ENCODE measurements at places on chromosomes 13 and 19.

DNA sequence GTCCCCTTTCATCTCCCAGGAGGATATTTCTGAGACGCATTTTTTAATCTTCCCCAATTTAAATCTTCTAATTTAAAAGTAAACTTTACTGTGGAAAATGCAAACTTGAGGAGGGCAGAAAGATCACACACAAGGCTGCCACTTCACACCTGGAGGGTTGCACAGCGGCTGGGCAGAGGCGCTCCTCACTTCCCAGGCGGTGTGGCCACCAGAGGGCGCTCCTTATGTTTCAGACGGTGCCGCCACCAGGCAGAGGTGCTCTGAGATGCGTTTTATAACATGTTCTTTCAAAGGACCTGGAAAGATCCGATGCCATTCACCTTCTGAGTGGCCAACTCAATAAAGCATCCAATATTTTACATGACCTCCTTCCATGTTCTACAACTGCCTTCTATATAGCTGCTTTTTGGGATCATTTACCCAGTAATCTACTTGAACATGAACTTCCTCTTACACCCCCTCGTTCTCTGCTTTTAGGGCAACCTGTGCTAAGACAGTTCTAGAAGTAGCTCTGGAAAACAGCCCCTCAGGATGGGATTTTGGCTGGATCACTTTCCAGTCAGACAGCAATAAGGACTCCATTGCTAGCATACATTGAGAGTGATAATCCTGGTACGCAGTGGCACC, 14.8 kb upstream of the MTUS2 start:
- DNase-seq, result no peak

GRCh38 chr19:43754253-43754502, 584 bp downstream of the SMG9 start:
- DNase-seq, result no peak

DNA sequence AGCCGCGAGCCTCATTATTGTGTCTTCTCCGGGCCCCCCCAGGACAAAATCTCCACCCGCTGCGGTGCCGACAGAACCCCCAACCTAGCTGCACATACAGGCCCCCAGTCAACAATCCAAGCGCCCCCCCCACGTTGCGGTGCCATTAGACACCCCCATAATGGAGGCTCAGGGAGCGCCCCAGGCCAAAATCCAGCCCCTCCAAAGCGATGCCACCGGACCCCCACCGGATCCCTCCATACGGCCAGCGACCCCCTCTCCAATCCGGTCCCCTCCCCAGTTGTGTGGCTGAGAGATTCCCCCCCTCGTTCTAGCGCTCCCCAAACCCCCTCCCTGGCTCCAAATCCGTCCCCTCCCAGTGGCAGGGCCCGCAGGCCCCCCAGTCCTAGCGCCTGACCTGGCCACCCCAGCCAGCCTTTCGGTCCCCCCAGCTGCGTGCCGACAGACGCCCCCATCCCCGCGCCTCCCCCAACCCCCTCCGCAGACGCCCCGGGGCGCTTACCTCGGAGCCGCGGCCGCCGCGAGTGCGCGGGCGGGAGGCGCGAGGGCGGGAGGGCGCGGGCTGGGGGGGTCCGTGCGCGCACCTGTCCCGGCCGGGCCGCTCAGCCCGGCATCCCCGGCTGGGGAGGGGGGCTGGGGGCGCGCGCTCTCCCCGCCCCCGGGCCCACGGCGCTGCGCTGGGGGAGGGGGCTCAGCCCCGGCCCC, 21.6 kb upstream of the SEMA6B start:
- no peak for DNase-seq

DNA sequence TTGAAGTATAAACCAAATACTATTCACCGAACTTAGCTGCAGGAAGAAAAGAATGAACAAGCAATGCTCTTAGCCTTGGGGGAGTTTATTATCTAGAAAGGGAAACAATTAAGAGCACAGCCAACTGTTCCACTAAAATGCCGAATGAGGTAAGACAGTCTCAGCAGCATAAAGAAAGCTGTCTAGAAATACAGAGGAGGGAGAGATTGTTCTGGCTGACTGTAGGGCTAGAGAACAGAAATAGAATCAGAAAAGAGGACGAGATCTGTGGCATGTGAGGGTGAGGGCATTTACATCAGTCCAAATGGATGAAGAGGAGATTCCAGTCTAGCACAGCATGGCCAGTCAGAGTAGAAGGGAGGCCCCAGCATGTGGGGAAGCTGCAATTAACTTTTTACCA, 56.8 kb upstream of the TNFRSF19 start:
- DNase-seq, result no peak

- DNase-seq, result no peak
Observed at GRCh38 chr19:10416083-10416379, 4.3 kb upstream of the PDE4A start.

- DNase-seq, result no peak
Observed at GRCh38 chr19:30314805-30315155, 57.4 kb upstream of the ZNF536 start.

GRCh38 chr19:3573162-3573857, 566 bp downstream of the HMG20B start:
- no peak for DNase-seq

DNA sequence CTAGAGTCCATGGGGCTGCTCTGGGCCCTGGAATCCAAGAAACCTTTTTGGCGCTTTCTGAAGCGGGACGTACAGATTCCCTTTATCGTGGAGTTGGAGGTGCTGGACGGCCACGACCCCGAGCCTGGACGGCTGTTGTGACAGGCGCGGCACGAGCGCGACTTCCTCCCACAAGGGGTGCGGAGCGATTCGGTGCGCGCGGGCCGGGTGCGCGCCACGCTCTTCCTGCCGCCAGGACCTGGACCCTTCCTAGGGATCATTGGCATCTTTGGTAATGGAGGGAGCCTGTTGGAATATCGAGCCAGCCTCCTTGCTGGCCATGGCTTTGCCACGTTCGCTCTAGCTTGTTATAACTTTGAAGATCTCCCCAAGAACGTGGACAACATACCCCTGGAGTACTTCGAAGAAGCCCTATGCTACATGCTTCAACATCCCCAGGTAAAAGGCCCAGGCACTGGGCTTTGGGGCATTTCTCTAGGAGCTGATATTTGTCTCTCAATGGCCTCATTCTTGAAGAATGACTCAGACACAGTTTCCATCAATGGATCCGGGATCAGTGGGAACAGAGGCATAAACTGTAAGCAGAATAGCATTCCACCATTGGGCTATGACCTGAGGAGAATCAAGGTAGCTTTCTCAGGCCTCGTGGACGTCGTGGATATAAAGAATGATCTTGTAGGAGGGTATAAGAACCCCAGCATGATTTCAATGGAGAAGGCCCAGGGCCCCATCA, 3.5 kb upstream of the ZFP82 start:
- DNase-seq, result peak; percentile 65

DNA sequence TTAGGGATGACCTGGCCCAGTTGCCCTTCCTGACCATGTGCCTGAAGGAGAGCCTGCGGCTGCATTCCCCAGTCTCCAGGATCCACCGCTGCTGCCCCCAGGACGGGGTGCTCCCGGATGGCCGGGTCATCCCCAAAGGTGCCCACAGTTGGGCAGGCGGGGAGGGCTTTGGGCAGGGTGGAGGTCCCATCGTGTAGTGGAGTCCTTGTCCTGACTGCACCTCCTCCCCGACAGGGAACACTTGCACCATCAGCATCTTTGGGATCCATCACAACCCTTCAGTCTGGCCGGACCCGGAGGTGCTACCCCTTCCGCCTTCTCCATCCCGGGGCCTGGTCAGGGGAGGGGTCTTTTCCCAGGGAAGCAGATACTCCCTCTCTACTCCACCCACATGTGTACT, 31.7 kb upstream of the CYP4F8 start:
- DNase-seq, result peak; percentile 50

- DNase-seq, result no peak
Observed at GRCh38 chr13:42364613-42365000, 92.7 kb downstream of the AKAP11 start.

- DNase-seq, result no peak
Observed at GRCh38 chr13:30440910-30441703, 18.8 kb downstream of the UBE2L5 start.

DNA sequence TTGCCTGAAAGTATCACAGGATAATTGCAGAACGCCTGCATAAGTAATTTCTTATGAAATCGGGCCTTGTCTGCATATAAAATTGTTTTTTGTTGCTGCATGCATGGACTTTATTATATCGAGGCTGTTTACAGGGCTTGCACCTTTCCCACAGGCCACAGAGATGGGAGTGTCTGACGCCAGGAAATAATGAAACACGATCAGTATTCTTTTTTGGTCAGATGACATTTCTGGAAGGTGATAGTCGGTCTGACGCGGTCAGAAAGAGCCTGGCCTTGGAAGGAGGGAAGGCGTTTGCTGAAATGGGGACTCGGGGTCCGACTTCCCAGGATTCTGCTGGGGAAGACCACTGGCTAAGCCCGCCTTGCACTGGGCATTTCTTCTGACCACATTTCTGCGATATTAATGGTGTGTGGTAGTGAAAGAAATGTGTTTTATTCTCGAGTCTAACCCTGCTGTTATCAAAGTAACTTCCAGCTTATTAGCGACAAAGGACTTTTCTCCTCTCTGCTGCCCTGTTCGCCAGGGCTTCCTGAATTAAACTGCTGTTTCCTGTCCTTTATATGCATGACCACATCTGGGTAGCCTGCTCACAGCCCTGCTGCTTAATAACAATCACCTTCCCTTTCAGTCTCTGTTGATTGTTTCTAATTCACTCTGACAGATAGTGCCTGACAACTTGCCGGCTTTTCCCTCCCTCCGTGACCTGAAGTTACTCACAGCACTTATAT, 11.6 kb upstream of the ZNF536 start:
- DNase-seq, result no peak

- no peak for DNase-seq
Observed at GRCh38 chr19:30955112-30956104, 393.8 kb downstream of the TSHZ3 start.

DNA sequence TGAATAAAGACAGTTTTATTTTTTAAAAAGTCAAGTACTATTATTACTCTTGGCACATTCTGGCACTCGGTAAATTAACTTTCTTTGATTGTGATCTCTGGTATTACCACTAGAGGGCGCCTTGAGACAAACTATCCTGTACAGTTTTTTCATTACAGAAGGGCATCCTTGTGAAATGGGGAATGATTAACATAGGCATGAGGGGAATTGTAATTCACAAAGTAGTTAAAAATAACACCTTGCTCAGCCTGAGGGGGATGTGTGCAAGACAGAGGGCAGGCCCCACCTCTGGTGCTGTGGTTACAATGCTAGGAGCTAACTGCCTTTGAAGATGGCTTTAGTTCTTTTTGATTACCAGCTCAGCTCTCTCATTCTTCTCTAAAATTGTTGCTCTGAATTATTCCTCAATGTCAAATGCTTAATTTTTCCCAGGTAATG, 24.2 kb upstream of the C1QTNF9B start:
- no peak for DNase-seq

GRCh38 chr19:5578097-5578846, 10.5 kb upstream of the TINCR start:
- peak; percentile 83 for DNase-seq

DNA sequence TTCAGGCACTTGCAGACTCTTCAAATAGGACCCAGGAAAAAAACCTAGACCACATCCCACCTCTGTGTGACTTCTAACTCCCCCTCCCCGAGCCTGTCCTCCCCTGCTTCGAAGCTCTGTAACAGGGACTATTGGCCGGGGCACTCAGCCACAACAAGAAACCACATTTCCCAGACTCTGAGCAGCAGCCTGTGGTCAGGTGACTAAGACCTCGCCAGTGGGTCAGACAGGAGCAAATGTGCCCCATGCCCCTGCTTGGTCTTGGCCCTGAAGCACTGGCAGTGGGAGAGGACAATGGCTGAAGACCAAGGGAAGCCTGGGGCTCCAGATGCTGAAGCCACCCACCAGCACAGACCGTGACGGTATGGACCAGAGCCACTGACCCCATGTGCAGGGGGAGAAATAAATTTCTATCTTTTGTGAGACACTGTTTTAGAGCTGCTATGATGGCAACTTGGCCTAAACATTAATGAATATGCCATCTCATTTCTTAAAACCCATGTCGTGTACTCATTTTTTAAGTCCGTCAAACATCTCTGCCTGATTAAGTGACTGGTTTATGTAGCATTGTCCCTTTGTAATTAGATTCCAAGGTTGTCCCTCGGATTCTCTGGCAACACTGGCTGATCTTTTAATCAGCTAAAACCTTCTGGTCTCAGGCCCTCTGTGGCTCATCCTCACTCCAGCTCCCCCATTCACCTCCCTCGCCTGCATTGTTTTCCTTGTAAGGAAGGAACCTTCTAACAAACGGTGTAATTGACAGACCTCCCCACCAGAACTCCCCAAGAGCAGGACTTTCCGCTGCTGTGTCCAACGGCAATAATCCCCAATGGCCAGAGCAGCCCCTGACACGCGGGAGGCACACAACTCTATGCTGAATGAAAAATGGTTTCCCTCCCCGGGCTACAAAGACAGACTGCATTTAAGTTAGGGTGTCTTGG, 98.4 kb downstream of the STK24 start:
- DNase-seq, result peak; percentile 49

DNA sequence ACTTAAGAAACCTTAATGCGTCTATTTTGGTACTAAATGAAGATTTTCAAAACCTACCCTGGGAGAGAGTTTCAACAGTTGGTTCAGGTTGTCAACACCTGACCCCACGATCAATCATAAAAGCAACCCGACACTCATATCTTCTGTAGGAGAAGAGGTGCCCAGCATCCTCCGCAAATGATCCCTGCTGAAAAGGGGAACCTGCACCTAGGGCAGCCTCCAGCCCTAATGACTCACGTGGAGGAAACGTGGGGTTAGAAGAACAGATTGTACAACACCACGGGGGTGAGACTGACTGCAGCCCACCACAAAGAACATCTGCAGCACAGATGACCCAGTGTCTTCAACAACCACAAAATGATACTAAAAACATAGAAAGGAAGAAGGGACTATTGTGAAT, 116.3 kb downstream of the RAB20 start:
- DNase-seq, result no peak

GRCh38 chr19:18666784-18667183, 16.7 kb upstream of the CRTC1 start:
- DNase-seq, result no peak

GRCh38 chr19:5369962-5370367, 29.4 kb upstream of the PTPRS start:
- DNase-seq, result no peak

GRCh38 chr19:45505151-45505995, 1.9 kb upstream of the VASP start:
- no peak for DNase-seq

DNA sequence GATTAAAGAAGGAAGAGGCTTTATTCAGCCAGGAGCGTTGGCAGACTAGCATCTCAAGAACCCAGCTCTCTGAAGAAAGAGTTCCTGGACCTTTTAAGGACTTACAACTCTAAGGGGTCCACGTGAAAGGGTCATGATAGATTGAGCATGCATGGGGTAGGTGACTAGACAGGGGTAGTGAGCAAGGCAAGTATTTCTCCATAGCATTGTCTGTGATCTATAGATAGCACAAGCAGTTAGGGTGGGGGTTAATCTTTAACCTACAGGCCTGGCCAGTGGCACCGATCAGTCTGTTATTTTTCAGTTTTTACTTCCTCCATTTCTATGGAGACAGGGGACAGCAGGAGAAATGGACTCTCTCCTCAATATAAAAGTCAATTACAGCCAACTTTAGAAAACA, 983.7 kb downstream of the SLITRK1 start:
- DNase-seq, result no peak

DNA sequence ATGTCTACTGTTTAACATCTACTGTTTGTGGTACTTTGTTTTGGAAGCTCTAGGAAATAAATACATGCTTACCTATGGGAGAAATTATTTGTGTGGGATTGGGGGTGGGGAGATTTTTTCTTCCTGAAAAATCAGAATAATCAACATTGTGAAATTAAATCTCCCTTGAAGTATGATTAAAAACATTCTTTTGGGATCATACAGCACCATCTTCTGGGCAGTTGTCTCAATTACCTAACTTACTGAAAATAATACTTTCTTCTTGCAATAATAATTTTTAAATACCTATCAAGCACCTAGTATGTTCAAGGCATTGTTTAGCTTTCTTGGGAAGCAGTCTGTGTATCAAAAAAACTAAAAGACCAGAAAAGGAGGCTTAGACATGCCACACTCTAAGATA, 576.5 kb upstream of the ARGLU1 start:
- no peak for DNase-seq
